ENCODE measurements at places on chromosomes 12 and 14. TPM values are rescaled to one million over a fixed set of nuclear protein-coding genes. Genes with fewer than 3 reads are reported as not detected.

OTX2 gene
- not detected for total RNA-seq

MGP gene
- 4.0 TPM for total RNA-seq

RGS6 gene
- total RNA-seq, result not detected

GPHB5 gene
- total RNA-seq, result not detected

CRIP2 gene
- total RNA-seq, result 101 TPM

BEST3 gene
- 0.14 TPM for total RNA-seq

DPPA3 gene
- total RNA-seq, result not detected

EGLN3 gene
- 1.6 TPM for total RNA-seq

ADSS1 gene
- total RNA-seq, result 3.4 TPM

SERPINA4 gene
- total RNA-seq, result not detected

HOTAIR gene
- total RNA-seq, result 0.55 TPM

PLD4 gene
- 0.04 TPM for total RNA-seq

DCAF4 gene
- 45.8 TPM for total RNA-seq

EIF2S3B gene
- 1.3 TPM for total RNA-seq

CCDC91 gene
- total RNA-seq, result 23.5 TPM

- DNase-seq, result no peak
Measured at GRCh38 chr14:79571366-79571765, 639.9 kb downstream of the DIO2 start.

DNA sequence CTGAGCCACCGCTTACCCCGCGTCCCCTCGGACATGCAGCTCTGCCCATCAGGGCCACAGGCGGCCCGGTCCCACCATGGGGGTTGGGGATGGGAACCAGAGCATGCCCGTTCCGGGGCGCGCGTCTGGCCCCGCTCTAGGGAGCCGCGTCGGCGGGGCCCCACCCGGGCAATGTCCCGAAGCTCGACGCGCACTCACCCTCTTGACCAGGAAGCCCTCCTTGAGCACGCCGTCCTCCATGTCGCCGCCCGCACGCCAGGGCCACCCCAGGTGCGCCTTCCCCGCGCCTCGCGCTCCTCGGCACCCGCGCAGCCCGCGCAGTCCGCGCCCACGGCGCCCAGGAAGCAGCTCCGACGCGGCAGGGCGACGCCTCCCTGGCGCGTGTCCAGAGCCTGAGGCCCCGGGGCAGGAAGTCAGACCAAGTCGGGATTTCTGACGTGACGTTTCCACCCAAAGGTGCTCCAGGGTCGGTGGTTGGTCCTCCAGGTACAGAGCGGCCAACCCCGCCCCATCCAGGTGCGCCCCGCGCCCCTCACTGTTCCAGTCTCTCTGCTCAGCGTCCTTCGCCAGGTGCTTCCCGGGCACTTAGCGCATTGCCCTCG is at the start of gene PLEK2:
Gene PLEK2 (minus strand): TSS at position 346 of the 602 bp plus-strand sequence. CDS start 106 bp downstream, at position 240.
- DNase-seq, result no peak

DNA sequence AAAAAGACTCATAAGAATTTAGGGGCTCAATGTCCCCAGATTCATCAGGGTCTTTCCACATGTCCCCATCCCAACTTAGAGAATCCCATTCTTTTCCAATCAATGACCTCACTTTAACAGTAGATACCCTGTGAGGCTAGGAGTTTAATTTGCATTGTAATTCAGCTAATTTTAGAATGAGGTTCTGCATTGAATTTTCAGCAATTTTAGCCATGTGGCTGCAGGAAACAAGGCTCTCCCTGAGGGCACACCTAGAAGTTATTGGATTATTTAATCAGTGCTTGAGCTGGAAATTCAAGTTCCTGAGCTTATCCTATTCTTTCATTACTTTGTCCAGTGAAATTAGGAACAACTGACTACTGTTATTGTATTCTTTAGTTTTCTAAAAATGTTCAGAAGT is 433.8 kb downstream of the ADAMTS20 start:
- DNase-seq, result no peak

DNA sequence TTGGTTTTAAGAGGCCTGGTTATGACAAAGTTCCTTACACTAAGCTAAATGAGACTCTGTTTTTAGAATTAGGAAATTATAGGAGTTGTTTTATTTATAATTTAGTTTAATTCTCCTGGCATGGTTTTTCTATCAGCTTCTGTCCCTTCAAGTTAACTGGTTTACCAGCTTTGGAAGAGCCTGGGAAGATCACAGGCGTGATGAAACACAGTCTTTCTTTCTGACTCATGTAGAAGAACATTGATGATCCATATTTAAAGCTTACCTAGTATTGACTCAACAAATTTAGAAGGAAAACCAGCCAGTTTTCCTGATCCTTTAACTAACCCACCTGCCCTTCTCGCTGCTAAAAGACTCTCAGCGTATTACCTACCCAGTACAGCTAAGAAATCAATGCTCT is 155.2 kb downstream of the TGFB3 start:
- DNase-seq, result no peak

DNA sequence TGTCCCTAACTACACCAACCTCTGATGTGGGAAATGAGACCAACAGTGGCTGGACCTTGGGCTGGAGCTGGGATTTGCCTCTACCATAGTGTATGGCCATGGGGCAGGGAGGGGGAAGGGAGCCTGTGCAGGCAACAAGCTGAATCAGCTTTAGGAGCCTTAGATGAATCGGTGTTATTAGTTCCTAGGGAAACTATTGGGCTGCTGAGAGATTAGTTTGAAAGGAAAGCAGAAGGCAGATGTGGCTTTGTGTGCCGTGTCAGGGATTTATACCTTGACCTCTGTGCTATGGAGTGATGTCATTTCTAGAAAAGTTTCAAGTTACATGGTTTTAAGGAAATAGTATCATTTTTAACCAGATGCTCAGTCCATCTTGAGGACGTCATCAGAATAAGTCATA is 19.5 kb upstream of the GAS2L3 start:
- no peak for DNase-seq

DNA sequence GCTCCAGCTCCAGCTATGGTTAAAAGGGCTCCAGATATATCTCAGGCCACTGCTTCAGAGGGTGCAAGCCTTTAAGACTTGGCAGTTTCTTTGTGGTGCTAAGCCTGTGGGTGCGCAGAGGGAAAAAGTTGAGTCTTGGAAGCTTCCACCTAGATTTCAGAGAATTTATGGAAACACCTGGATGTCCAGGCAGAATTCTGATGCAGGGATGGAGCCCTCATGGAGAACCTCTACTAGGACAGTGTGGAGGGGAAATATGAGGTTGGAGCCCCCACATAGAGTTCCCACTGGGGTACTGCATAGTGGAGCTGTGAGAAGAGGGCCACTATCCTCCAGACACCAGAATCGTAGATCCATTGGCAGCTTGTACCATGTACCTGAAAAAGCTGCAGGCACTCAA is 69.9 kb downstream of the SDR9C7 start:
- no peak for DNase-seq

- DNase-seq, result no peak
Measured at GRCh38 chr14:89294060-89294459, 123.0 kb downstream of the FOXN3 start.

DNA sequence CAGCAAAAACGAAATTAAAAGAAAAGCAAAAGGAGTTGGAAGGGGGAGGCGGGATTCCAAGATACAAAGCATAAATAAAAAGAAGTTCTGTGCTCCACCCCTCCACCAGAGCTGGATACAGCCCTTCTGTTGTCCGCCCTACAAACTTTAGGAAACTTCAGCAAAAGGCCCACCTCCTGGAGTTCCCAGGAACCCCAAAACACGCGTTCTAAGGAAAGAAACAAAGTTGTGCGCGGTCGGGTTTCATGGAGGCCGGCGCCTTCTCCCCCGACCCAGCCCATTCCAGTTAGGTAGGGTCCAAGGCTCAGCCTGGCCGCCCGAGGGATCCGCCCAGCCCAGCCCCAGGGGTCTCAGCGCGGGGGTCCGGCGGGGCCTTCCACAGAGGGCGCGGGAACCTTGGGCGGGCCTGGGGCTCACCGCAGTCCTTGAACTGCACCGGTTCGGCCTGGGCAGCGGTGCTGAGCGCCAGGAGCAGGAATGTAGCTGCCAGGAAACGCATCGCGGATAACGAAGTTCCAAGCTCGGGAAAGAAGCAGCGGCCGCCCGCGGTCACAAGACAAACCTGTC is at the start of gene NPC2:
Gene NPC2 (minus strand): TSS at position 530 of the 567 bp plus-strand sequence. CDS start 31 bp downstream, at position 499.
- DNase-seq, result no peak

DNA sequence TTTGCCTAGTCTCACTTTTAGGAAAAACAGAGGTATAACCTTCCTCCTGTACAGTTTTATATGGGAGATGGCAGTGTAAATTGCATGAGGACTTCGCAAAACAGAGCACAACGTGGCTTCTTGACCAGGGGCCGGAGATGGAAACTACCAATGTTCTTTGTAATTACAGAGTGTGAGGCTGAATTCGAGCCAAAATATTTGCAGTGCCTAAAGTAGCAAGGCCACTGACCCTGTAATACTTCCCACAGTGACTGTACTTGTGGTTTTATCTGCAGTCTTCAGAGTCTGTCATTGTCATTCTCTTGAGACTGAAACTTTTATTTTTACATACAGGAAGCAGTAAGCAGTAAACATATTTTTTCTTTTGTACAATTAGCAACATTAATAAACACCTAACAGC is 98.9 kb downstream of the RERG start:
- no peak for DNase-seq

DNA sequence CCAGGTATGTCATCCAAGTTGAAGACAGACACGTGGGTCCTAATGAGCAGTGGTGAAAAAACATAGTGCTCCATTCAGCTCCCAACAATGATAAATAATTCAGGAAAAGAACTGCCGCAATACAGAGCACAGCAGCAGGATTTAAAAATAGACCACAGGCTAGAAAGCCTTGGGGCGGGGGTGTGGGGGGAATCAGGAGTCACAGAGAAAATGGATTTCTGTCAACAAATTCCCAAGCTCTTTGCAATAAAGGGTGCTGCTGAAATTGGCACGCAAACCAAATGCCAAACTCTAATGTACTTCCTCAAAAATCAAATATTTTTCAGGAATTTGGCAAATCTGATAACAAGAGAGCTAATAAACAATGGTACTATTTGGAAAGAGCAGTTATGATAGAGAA is 58.6 kb downstream of the R3HDM2 start:
- DNase-seq, result no peak

- DNase-seq, result no peak
Measured at GRCh38 chr12:106999446-106999845, 12.5 kb upstream of the MTERF2 start.

GRCh38 chr12:128267651-128268378 is 845 bp downstream of the TMEM132C start:
- no peak for DNase-seq

- no peak for DNase-seq
Measured at GRCh38 chr14:54627540-54628363, 60.8 kb downstream of the SAMD4A start.

DNA sequence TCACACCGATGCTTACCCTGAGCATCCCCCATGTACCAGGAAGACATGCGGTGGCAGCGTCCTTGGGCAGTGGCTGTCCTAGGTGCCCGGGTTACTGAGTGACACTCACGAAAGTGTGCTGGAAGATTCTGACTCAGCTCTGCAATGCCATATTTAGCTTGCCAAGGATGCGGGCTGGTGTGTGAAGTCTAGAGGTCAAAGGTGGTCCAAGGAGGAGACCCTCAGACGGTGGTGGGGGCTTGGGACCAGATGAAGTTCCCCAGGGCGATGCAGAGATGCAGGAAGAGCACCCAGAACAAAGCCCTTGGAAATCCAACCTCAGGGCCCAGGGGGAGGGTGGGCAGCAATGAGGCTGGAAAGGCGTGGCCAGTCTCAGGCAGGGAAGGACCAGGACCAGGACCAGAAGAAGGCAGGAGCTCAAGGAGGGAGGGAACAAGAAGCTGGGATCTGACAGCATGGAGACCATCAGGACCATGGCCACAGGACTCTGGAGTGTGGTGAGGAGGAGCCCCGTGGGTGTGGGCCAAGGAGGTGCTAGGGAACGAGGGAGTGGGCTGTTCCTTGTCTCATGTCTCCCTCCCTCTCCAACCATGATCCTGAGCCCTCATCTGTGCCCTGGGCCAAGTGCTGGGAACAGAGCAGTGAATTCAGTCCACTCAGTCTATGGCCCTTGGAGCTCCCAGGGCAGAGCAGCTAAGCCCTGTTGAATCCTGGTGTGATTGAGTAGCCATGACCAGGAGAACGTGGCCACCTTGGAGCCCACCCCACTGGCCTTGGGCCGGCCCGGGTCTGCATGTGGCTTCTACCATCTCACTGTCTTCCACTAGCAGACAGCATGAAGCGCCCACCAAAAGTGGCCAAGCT is 310.1 kb upstream of the DIO3 start:
- no peak for DNase-seq

DNA sequence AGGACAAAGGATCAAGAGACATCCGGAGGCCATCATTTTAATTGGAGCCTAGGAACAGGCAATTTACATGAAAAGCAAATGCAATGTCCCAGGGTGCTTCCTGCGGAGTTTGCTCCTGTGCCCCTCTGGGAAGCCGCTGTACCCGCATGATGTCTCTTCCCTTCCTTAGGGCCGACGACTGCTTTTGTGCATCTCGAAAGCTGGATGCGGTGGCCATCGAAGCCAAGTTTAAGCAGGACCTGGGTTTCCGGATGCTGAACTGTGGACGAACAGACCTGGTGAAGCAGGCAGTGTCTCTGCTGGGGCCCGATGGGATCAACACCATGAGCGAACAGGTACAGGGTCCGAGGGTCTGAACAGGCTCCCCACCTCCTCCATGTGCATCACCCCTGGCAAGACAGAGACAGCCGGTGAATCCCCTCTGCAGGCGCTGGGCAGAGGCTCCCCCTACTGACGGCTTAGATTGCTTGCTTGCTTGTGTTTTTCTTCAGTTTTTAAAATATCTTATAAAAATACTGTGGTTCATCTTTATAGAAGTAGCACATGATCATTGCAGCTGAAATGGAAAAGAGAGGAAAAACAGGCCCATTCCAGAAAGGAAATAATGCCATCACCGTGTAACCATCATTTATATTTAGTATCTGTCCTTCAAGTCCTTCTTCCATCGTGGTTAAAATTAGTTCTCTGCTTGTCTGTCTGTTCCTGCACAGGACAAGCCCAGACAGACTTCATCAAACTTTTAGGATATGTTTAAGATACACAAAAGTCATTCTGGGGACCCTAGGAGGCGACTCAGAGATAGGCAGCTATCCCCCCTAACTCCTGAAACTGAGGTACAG is 75.4 kb upstream of the PWP1 start:
- peak; percentile 12 for DNase-seq

- no peak for DNase-seq
Measured at GRCh38 chr12:116418551-116418950, 140.6 kb upstream of the MAP1LC3B2 start.

DNA sequence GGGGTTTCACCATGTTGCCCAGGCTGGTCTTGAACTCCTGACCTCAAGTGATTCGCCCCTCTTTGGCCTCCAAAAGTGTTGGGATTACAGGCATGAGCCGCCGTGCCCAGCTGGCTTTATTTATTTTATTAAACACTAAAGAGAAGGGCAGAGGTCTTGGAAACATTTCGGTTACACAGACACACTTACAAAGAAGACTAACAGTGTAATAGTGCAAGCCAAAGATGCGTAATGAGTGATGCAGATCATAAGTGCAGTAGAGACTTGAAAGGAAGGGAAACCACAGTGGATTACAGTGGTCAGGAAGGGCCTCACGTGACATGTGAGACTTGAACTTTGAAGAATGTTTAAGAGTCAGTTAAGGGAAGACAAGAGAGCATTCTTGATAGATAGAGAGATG is 33.9 kb upstream of the CDK17 start:
- DNase-seq, result no peak

- DNase-seq, result peak; percentile 10
Measured at GRCh38 chr12:51622564-51622963, 31.5 kb downstream of the SCN8A start.

- DNase-seq, result no peak
Measured at GRCh38 chr12:77343291-77343690, 277.9 kb upstream of the E2F7 start.

- DNase-seq, result no peak
Measured at GRCh38 chr12:104207416-104208205, 8.0 kb upstream of the TXNRD1 start.

- no peak for DNase-seq
Measured at GRCh38 chr14:96484399-96484798, 17.8 kb upstream of the PAPOLA start.

All from kidney epithelial cell (primary cell).